ENCODE measurements at places on chromosomes 7 and 10.

DNA sequence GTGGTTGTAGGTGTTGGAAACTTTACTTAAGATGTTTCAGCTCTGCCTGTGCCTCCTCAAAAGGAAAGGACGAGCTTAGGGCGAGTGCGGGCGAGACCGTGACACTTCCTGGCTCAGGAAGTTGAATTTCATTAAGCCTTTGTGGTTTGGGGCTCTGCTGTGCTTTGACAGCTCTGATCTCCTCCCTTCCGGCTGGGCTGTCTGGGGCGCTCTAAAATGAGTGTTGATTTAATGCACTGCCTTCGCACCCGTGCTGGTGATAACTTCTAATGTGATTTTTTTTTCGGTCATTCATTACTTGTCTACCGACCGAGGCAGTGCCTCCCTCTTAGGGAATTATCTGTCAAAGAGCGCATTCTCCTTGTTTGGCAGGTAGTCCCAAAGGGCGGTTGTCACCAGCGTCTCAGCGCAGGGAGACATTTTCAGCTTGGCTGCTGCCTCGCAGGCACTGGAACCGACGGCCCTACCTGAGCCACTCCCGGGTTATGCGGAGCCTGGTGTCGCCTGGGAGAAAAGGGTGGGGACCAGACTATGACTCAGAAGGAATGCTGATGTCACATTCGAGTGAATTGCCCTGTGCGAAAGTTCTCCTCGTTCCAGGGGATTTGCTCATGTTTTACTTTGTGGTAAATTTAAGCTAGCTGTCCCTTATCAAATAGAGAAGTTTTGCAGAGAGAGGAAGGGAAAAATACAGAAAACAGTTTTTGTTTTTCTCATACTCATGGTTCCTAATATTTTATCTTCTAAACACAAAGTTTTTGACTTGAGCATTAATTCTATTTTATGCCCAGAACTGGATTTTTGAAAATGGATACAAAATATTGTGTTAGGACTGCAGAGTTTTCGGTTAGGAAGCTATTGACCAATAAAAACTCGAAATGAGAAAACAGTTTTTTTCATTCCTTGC lies 920 bp downstream of the TES start:
- DNase-seq, result peak; percentile 71

- DNase-seq, result no peak
Measured at GRCh38 chr7:91135703-91136430, 128.4 kb upstream of the FZD1 start.

- no peak for DNase-seq
Measured at GRCh38 chr7:5697754-5698424, 83.6 kb downstream of the RNF216 start.

- no peak for DNase-seq
Measured at GRCh38 chr7:157352516-157352915, 15.7 kb downstream of the DNAJB6 start.

GRCh38 chr10:76252733-76253132 lies 821.3 kb downstream of the LRMDA start:
- DNase-seq, result no peak

DNA sequence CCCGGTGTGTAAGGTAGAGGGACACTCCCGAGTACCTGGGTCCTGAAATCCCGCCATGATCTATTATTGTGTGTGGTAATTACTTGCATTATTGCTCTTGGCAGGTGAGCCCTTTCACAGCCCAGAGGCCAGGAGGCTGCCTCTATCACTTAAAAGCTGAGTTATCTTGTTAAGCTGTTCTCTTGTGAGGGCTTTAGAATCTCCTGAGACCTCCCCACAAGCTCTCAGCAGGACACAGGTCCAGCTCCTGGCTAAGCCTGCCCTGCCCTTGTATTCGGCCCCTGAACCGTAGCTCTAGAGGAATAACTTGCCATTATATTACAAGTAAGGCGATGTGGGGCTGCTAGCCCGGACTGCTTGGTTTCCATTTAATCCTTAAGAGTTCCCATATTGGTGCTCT lies 13.9 kb downstream of the SND1 start:
- DNase-seq, result no peak

DNA sequence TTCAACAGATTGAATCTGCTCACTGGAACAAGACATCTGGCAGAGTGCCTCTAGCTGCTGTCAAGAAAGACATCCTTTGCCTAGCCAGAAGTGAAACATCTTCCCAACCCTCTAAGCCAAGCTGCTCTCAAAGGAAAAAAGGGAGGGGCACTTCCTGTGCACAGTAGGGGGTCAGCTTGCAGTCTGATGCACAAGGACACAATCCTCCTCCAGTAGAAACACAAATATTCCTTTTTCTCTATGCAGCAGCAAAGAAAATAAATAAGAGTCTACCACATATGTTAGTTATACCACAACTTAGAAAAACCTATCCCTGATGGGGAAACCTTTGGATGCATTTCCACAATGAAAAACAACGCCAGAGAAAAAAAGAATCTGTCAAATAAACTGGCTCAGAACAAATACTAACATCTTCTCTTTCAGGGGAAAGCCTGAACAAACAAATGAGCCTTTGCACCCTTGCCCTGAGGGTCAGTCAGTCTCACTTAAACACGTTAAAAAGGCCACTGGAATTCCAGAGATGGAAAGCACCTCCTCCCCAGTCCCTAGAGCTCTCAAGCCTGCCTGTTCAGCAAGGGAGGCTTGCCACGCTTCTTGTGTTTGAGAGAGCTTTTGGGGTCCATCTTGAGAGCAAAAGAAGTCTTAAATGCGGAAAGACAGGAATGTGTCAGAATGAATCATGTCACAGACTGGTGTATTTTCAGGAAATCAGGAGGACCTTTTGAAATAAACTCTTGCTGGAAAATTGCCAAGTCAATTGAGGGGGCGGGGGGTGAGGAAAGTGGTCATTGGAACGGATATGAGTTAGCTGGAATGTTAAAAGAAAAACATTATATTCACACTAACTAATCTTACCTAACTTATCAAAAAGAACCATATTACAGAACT lies 7.5 kb downstream of the LAMB1 start:
- no peak for DNase-seq

GRCh38 chr10:112906945-112907344 lies 43.1 kb upstream of the TCF7L2 start:
- DNase-seq, result no peak

GRCh38 chr10:84354623-84355022 lies 26.2 kb downstream of the CCSER2 start:
- no peak for DNase-seq

DNA sequence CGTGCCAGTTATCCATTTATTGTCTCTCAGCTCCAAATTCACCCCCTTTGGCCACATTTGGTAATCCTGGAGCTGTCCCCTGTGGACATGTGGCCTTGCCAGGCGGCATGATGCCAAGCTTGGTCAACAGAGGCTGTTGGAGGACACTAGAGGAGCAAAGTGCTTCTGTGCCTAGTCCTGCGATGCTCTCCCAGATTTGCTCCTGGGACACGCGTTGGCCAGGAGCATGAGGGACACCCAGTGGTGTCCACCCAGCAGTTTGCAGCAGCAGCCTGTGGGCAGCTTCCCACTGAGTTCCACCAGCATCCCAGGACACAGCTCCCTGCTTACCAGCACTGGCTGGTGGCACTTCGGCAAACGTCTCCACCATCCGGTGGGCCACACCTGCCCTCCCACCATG lies 55.5 kb upstream of the STEAP1B start:
- no peak for DNase-seq

- no peak for DNase-seq
Measured at GRCh38 chr10:104035194-104036068, 50.2 kb downstream of the COL17A1 start.

GRCh38 chr7:151402029-151402835 lies 7.6 kb downstream of the WDR86 start:
- no peak for DNase-seq
